GM12865 (cell line): ENCODE measurements at places on chromosomes 12 and 14.

- DNase-seq, result no peak
Measured at GRCh38 chr14:44701563-44702263, 194.6 kb upstream of the FSCB start.

DNA sequence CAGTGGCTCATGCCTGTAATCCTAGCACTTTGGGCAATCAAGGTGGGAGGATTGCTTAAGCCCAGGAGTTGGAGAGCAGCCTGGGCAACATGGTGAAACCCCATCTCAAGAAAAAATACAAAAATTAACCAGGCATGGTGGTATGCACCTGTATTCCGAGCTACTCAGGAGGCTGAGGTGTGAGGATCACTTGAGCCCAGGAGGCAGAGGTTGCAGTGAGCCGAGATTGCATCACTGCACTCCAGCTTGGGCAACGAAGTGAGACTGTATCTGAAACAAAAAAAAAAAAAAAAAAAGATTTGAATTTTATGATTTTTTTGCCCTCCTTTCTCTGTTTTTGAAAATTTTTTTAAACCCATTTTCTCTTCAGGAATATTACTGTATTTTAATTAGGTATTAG is 17.7 kb downstream of the C12orf75 start:
- DNase-seq, result no peak

DNA sequence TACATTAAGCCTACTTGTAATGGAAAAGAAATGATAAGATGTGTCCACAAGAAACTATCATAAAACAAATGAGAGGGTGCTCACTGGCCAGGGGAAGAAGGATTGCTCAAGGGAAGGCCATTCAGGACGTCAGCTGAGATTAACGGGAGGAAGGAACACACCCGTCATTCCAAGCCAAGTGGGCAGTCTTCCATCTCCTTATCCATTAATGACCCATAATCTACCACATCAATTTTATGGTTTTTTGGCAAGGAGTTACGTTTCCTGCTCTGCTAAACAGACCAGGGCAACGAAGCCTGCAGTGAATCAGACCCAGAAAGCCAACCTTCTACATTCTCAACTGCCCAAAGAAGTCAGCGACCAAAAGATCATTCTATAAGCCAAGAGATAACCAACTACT is 25.1 kb downstream of the PRKAB1 start:
- DNase-seq, result no peak

DNA sequence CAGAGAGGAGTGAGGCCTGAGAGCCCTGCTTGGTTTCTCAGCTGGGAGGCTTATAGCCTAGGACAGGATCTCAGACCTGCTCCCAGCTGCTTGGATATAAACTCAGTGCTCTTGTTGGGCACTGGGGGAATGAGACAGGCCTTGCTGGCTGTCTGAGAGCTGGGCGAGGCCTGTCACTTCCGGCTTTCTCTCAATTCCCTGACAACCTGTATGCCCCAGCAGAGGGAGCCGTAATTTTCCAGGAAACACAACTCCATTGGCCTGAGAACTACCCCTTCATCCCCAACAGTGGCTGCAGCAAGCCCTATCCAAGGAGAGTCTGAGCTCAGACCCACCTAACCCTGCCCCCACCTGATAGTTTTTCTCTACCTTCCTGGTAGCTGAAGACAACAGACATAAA is 258.3 kb upstream of the STXBP6 start:
- DNase-seq, result no peak

GRCh38 chr12:6866920-6867412 is 365 bp upstream of the TPI1 start:
- DNase-seq, result no peak

DNA sequence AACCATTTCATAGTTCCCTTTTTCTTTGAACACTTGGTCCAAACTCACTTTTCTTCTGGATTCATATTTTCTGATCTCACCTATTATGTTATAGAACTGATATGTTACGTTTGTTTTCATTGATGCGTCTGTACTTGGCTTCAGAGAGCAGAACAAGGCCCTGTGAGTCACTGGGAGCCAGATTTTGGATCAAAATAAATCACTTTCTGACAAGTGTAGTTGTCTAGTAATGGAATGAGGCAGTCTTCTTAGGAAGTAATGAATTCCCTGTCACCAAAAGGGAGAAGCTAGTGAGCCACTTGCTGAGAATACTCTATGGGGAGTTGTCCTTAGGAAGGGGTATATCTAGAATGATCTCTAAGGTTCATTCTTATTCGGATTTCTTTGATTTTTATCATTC is 10.2 kb downstream of the BICD1 start:
- DNase-seq, result no peak

DNA sequence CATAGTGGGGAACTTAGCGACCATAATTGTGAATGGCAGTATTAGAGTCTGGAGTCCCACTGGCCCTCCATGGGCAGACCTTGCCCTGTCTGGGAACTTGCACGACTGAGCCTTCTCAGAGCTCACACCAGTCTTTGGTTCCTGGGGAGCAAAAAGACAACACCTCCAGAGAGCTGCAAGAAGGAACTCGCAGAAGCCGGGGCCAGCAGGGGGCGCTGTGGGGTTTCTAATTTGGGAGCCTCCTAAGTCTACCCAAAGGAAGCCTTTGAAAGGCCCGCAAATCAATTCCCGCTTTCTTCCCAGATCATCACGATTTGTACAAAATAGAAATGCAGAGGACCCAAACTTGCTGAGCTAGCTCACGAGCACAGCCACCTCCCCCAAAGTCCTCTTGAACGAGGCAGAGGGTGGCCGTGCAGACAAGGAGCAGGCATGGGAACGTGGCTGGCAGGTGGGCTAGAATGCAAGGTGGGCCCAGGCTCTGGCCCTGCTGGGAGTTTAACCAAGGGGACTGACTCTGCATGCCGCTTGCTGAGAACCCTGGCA is 46.3 kb upstream of the FBXO21 start:
- peak; percentile 80 for DNase-seq

- DNase-seq, result no peak
Measured at GRCh38 chr14:79614448-79614847, 596.9 kb downstream of the DIO2 start.

DNA sequence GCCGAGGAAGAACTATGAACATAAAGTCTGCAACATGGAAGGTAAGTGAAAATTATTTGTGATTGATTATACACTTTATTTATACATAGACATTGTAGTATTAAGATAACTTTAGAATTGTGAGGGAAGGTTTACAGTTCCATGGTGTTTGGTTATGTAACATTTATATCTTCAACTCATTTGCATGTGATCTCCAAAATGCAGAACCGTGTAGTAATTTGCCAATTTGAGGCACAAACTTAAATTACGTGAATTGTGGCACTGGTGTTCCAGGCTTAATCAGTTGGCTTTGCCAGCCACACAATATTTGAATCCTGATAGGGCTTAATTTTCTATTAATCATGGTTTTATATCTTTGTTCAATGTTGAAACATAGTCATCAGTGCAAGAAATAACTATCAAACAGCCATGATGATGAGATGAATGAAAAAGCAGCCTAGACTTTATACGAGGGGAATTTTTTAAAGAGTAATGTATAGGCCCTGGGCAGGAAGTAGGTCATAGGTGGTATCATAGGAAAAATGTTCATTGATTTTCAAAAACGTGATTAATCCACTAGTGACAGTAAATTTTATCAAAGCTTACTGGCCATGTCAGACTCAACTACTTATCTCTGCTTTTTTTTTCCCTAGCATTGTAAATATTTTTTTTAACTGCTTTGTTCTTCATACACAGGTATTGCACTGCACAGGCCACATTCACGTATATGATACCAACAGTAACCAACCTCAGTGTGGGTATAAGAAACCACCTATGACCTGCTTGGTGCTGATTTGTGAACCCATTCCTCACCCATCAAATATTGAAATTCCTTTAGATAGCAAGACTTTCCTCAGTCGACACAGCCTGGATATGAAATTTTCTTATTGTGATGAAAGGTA is 31.7 kb downstream of the HIF1A start:
- no peak for DNase-seq

GRCh38 chr12:124884587-124885438 is 21.1 kb upstream of the SCARB1 start:
- peak; percentile 84 for DNase-seq

GRCh38 chr14:81454572-81455218 is 54.6 kb upstream of the STON2 start:
- no peak for DNase-seq

DNA sequence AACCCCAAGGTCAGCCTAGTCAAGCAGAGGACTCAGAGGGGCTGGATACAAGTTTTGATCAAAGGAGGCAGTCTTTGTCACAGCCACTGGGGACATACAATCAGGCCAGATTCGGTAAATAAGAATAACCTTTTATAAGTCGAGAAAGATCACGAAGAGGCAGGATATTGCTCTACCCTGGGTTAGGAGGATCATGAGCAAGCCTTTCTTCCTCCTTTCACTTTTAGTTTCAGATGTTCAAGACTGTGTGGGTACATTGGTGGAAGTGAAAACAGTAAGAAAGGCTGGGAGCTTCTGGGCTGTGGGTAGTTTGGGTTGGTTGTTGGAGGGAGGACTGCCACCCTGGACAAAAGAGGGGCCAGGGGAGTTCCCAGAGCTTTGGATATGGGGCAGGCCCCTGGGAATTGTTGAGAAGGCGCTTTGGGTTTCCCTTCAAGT is 127.7 kb downstream of the SNAPC1 start:
- DNase-seq, result peak; percentile 82

DNA sequence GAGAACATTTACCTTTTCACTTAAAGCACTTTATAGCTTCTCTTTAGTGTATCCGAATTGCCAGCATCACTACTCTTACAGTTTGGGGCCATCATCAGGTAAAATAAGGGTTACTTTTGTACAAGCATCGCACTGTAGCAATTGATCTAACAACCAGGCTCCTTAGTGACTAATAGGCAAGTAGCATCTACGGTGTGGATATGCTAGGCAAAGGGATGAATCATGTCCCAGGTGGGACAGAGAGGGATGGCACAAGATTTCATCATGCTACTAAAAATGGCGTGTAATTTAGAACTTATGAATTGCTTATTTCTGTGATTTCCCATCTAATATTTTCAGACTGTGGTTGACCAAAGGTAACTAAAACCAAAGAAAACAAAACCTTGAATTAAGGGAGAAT is 582.3 kb downstream of the KCNH5 start:
- DNase-seq, result no peak

DNA sequence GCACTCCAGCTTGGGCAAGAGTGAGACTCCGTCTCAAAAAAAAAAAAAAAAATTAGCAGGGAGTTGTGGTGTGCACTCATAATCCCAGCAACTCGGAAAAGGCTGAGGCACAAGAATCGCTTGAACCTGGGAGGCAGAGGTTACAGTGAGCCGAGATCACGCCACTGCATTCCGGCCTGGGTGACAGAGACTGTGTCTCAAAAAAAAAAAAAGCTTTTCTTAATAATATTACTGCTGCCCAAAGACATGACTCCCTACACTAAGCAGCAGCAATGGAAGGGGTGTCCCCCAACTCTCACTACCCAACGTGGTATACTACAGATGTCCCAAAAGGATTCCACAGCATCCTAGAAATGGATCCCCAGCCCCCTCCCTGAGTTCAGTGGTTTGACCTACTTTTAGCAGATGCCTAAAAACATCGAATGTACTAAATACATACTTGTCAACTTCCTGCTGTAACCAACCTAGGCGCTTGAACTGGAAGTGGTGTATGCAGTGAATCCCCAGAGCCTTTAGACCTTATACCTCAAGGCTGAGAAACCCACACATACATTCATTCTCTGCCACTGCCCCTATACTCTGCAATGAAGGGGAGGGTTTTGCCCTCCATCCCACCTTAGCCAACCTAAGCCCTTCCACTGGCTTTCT is 8.5 kb upstream of the FKBP11 start:
- peak; percentile 29 for DNase-seq

DNA sequence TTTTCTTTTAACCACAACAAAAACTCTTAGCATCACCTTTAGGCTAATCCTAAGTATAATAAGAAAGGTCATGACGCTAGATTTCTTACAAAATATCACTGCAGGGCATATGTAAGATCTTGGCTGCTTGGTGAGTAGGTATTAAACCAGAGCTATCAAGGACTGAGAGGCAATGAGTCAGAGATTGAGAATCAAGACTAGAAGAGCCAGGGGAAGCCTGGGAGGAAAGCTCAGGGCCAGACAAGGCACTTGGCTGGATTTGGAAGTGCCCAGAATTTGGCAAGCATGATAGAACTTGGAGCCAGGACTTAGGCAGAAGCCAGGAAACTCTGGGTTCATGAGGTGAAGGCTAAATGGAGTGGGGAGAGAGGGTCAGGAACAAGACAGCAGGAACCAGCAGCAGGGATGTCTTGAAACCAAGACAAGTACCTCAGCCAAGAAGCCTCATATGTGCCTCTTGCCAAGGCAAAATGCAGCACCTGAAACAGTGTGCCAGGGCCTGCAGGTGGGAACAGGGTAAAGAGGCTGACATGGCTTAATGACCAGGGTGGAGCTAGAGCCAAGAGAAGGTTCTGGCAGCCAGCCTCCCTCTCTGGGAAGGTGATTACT is 49.9 kb downstream of the PTHLH start:
- DNase-seq, result no peak

GRCh38 chr14:77099425-77100167 is 1.5 kb downstream of the CIPC start:
- no peak for DNase-seq

DNA sequence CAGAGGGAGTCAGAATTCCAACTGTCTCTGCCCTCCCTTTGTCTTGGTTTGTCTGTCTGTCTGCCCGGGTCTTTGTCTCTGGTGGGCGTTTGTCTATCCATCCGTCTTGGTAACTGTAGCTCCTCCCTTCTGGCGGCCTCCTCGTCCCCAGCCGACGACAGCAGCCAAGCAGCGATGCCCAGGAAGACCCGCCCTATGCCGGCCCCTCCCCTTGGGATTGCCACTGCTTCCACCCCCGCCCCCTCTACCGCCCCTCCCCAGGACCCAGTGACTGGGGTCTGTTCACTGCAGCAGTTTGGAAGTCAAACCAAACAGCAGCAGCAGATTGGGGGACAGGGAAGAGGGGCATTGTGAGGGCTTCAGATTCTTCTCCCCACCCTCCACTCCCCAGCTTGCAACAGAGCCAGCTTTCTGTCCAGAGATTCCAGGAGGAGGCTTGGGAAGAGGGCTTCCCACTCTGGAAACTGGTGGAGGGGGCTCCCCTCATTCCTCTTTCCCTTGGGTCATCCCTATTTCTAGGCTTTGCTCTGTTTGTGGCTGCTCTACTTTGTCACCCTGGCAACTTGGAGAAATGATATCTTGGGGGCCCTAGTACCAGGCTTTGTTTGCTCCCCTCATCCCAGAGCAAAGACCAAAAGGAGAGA is 2.4 kb upstream of the RARG start:
- no peak for DNase-seq
